ENCODE measurements at places on chromosomes 4 and X. TPM values are rescaled to one million over a fixed set of nuclear protein-coding genes. Genes with fewer than 3 reads are reported as not detected.

GRCh38 chr4:152805818-152806217, 26.1 kb downstream of the ARFIP1 start:
- DNase-seq, result no peak

DNA sequence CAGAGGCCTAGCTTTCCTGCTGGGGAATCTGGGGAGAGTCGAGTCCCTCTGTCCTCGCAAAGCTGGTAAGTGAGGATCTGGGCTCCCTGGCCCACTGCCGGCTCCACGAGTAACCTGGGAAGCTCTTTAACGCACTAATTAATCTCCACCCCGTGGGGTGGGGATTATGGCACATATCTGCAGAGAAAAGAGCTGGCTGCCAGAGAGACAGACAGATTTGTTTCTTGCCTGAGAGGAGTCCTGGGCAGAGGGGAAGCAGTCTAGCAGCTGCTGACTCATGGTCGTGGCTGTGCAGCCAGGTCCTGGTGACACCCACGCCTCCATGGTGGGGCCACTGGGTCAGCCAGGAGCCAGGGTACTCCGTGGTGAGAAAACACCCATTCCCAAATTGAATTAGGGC, 14.0 kb downstream of the SORCS2 start:
- DNase-seq, result peak; percentile 90

PLAC8 gene
- 4.6 TPM for total RNA-seq

NXF2B gene
- total RNA-seq, result not detected

AKAP14 gene
- total RNA-seq, result not detected

DNA sequence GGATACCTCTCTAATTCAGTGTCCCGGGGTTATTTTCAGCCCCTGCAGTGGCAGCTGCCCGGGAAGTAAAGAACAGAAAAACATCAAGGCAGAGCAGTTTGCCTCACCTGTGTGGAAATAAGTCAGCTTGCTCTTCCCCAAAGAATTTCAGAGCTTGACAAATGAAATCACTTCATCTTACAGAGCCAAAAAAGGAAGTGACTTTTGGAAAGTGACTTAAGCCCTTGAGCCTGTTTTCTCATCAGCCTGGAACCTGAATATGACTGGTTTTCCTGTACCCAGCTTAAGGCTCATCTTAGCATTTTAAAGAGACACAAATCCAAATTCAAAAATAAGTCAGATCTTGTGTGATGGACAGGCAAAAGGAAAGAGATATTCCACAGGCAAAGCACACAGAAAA, 211.6 kb downstream of the RCHY1 start:
- no peak for DNase-seq

- DNase-seq, result no peak
These were observed 126.2 kb downstream of the SLC39A8 start for GRCh38 chr4:102219129-102219528.

CCNA2 gene
- total RNA-seq, result 1.2 TPM

DNA sequence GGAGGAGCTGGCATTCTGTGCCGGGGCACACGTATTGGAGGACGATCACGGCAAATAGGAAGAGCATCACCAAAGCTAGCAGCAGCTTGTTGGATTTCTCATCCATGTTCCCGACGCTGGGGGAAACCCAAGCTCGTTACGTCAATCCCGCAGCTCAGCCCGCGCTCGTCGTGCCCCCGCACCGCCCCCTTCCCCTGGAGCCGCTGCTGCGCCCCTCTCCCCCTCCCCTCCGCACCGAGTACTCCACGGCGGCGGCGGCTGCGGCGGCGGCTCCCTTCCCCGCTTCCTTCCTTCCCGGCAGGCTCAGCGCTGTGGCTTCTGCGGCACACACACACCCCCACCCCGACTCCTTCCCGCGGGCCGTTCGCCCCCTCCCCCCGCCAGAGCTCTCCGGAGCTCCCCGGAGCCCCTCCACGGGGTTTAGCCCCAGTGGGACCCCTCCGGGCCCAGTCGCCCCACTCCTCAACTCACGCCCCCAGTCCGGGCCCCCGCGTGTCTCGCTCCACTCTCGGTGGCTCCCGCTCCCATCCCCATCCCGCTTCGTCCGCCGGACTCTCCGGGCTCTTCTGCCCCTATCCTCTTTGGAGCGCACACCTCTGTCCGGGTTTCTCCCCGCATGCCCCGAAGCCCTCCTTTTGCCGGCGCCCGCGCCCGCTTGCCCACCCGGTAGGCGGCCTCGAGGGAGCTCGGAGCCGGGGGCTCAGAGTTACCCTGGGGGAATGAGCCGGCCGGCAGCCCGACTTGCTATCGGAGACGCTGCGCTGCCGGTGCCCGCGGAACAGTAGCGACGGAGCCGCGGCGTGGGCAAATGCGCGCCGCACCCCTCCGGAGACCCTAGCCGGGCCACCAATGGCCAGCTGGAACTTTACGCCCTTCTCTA, 978 bp downstream of the HS6ST2 start:
- DNase-seq, result no peak

- DNase-seq, result no peak
These were observed at the start of gene TRIML2 for GRCh38 chr4:188109157-188109755. Gene TRIML2, minus strand, starts transcription at chr4:188109603. Its CDS starts 4,235 bp downstream, at chr4:188105368.

- peak; percentile 58 for DNase-seq
These were observed 90.7 kb upstream of the ADRA2C start for GRCh38 chr4:3675251-3676115.

RAB40AL gene
- total RNA-seq, result 1.9 TPM

GRCh38 chrX:15814771-15815365, 24.6 kb downstream of the ZRSR2 start:
- DNase-seq, result no peak

GRCh38 chrX:13474164-13474516, 95.3 kb upstream of the EGFL6 start:
- no peak for DNase-seq

GRCh38 chr4:2286904-2287593, 25.1 kb upstream of the MXD4 start:
- DNase-seq, result peak; percentile 70

DNA sequence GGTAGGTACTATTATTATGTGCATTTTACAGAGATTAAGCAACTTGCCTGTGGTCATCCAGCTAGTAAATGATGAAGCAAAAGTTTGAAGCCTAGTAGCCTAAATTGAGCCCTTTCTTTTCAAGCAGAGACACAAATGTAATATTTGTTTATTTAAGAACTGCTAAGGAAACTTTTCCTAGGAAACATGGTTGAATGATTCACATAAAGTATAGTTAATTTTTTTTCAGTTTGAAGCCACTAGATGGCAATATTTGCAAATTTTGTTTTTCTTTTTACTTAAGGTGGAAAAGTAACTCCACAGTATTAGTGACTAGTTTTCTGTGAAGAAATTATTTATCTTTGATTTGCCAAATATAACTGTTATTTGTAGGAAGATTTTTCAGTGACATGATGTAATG, 52.8 kb upstream of the ANKRD17 start:
- no peak for DNase-seq
